ENCODE measurements at places on chromosomes 12 and 14.

- no peak for DNase-seq
Measured at GRCh38 chr12:1509413-1510052, 84.8 kb downstream of the FBXL14 start.

DNA sequence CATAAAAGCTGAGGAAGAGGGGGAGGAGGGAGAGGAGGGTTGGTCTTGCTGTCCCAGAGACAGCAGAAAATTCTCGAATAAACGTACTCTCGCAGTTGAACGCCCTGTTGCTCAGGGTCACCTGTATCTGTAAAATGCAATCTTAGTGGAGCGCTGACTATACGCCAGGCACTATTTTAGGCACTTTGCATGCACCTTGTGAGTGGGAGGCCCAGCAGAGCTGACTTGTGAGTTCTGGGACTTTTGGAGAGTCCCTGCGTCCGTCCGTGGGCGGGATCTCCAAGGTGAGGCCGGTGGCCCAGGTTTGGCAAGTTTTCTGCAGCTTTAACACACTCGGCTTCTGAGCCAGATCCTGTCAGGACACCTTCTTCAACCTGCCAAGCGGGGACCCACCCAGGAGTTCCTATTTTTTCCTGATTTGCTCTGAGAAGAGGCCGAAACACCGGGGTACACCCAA lies 32.5 kb upstream of the PLEKHG6 start:
- no peak for DNase-seq

DNA sequence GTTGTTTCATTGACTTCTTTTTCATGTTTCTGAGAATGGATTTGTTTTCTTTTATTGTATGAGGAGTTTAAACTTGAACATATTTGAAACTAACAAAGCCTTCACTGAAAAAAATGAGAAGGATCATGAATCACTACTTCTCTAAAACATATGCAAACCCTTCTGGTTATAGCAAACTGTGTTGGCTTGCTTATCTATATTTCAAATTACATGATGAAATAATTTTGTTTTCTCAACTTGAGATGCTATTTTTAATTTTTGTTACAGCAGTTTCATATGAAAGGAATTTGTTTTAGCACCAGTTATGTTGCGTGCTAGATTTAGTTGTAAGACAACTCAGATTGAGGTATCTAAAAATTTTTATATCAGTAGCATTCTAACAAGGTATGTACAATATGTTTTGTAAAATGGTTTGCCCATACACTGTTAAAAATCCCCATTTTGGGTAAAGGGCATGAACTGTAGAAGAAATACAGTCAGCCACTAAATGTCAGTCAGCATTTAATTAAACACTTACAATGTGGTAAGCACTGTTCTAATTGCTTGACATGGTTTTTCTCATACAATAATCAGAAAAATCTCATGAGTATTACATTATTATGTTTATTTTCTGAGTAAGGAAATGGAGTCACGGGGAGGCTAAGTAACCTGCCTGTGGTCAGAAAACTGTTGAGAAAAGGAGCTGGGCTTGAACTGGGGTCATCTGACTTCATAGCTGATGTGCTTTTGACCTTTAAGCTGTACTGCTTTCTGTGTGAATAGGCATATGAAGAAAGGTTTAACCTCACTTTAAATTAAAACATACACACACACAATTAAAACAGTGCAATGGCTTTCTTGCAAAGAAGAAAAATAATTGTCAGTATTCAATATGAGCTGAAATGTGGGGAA lies 105.7 kb downstream of the PLEKHA5 start:
- no peak for DNase-seq

- DNase-seq, result no peak
Measured at GRCh38 chr14:24673059-24673458, 39.1 kb upstream of the GZMB start.

GRCh38 chr12:58961906-58962305 lies 41.6 kb upstream of the LRIG3 start:
- DNase-seq, result no peak

GRCh38 chr14:30162066-30162465 lies 234.4 kb upstream of the PRKD1 start:
- no peak for DNase-seq

DNA sequence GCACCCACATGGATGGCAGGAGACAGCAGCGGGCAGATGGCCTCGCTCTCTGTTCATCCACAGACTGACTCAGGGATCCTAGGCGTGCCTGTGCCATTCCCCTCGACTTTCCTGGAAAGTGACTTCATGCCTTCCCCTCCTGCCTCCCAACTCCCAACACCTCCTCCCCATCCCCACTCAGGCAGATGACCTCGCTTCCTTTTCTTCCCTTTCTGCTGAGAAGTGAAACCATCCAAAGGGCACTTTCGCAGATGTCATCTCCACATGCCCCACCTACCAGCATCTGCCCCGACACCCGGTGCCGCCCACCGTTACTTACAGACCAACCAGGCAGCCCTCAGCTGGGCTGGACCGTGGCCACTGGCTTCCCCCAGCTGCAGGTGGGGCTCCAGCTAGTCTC lies 29.6 kb downstream of the BEGAIN start:
- no peak for DNase-seq

DNA sequence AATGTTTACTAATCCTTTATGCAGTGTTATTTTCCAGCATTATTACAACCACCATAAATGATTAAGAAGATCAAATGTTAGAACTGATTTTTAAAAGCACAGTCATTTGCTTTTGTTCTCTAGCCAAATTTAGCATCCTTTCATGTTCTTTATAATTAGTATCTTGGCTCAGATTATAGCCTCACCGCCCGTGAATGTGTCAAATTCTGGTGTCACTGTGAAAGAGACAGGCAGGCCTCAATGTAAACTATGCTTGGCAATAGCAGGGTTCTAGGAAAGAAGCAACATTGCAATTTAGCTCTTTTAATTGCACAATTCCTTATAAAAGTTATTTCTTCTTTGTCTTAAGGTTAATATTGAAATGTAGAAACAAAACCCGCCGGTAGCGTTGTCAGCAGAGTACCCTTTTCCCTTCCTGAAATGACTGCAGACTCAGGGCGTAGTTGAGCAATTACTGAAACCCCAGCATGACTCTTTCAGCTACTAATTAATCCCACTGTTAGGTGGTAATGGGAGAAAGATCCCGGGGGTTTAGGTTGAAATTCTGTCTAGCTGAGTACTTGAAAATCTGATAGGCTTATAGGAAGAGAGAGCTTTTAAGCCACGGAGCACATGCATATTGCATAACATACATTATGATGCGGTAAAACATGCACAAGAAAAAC lies 1600.5 kb upstream of the SEL1L start:
- no peak for DNase-seq

GRCh38 chr14:66634876-66635275 lies 126.9 kb downstream of the GPHN start:
- no peak for DNase-seq

DNA sequence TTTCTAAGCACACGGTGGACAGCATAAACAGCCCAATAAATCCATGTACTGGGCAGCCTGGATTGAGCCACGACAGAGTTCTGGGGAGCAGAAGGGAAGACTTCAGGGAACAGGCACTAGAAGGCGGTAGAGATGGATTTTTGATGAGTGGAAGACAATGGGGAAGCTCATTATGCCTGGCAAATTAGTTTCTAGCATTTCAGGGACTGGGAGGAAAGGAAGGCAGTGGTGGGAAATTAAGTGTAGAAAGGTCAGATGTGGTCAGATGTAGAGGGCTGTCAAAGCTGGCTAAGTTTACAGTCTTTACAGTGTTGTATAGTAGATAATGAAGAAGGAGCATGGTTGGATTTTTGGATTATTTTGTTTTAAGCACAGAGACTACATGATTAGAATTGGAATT lies 9.2 kb downstream of the EGLN3 start:
- no peak for DNase-seq

DNA sequence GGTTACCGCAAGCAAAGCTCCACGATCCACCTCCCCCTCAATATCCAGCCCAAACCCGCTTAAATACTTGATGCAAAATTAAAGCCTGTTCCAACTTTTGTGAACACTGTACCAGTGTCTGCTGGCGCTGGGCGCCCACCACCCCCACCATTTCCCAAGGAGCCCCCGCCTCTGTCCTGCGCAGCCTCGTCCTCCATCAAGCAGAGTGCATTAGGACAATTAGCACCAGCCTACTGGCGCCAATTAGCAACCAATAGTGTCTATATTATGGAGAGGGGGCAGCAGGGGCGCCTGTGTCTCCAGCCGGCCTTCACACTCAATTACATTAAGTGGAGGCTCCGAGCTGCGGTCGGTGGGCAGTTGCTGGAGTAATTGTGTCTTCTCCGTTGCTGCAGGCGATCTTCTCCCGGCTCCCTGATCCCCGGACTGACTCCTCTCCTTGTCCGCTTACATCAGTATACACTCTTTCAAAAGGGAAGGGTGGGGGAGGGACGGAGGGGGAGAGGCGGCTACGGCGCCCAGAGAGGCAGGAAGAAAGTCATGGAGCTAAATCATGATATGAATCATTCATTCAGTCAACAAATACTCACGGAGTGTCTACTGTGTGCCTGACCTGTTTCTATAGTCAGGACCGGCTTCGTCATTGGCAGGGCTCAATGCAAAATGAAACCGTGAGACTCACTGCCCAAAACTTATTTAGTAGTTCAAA lies 707.3 kb downstream of the MED13L start:
- no peak for DNase-seq

- no peak for DNase-seq
Measured at GRCh38 chr12:46956451-46957035, 122.9 kb upstream of the PCED1B start.
